ENCODE measurements at places on chromosomes 6 and 20.
A peak's percentile ranks its signal among the peaks of the same experiment; 100 is the strongest.

- DNase-seq: no peak
Observed at GRCh38 chr20:40562031-40562430, 127.0 kb downstream of the MAFB start.

GRCh38 chr6:37784585-37784967 lies 35.0 kb upstream of the ZFAND3 start:
- no peak for DNase-seq

GRCh38 chr6:28794175-28795002 lies 129.4 kb downstream of the TRIM27 start:
- DNase-seq: peak; percentile 62

GRCh38 chr20:10826111-10826510 lies 152.3 kb upstream of the JAG1 start:
- DNase-seq: no peak

DNA sequence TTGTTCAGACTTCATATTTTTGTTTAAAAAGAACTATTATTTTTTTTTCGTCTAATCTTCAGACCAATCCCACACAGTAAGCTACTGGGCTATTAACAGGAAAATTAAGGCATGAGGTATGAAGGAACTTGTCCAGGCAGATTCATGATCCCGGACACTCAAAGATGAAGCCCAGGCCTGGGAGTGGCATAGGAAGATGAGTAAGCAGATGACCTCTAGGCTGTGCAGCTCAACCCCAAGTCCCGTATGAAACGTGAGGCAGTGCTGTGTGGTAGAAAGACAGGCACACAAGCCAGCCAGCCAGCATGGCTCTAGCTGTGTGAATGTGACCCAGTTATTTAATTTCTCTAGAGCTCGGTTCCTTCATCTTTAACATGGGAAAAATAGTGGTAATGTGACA lies 231.9 kb downstream of the CLIC5 start:
- DNase-seq: no peak

GRCh38 chr20:52191916-52192718 lies 538 bp upstream of the ZFP64 start:
- peak; percentile 33 for DNase-seq

DNA sequence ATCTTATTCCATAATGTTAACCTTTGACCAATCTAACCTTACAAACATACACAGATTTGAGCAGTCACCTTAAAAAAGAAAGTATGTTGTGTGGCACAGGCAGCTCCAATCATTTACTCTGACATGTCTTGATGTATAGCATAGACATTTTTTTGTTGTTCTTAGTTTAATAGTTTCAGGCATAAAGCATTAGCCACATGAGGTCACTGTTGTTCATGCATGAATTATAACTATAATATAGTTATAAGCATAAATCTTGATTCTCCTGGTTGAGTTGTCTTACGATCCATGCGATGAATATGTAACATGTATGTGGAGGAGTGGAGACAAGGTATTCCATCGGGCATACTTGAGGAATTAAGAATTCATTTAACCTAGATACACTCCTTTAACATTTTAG lies 26.1 kb upstream of the NKAIN2 start:
- peak; percentile 48 for DNase-seq

DNA sequence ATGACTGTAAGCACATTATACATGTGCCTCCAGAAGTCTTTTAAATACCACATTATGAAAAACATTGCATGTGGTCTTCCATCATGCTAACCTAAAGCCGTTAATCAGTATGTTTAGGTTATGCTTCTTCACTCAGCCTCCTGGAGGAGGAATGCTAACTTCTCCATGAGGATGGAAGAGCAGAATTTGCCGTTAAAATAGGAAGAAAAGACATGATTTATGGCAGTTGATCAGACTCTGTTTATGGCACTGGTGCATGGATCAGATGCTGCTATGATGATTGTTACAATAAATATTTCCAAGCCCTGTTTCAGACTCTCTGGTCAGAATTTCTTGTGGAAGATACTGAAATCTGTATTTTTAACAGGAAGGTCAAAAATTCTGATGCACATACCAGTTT lies 31.7 kb downstream of the MAP3K4 start:
- no peak for DNase-seq

GRCh38 chr6:24426729-24427446 lies 24.2 kb downstream of the MRS2 start:
- DNase-seq: no peak
